GM19239 (cell line): ENCODE measurements at places on chromosomes 2 and 18.

GRCh38 chr2:11458753-11459152, 7.2 kb downstream of the E2F6 start:
- DNase-seq = no peak

DNA sequence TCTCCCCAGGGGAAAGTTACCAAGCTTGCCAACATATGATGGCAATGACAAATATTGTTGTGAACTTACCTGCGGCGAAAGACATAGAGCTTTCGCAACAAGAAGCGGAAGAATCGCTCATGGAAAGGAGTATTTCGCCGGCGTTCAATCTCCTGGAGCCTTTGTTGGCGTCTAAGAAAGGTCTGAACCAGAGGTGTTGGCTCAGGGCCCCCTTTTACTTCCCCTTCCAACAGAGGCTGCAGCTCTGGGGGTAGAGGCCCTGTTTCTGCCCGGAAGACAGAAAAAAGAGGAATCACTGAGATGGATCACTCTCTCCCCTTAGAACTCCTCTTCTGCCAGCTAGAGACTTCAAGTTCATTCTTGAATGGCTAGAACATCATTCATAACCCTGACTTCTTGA, 10.8 kb downstream of the GGCX start:
- no peak for DNase-seq

DNA sequence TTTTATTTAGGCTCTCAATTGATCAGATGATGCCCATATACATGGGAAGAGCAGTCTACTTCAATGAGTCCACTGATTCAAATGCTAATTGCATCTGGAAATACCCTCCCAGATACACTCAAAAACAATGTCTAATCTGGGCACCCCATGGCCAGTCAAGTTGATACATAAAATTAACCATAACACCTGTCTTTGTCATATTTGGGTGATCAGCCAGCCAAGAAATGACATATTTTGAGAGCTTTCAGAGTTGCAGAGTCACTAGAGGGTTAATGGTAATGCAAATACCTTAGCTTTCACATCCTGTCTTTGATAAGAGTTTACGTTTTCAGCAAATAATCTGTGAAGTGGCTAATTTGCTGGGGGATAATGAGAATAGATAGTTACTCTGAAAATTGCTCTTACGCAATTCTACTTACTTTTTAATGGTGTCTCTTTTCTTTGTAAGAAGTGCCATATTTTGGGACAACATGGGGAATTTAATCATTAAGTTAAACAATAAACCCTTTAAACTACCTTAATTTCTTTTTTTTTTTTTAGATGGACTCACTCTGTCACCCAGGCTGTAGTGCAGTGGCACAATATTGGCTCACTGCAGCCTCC, 49.1 kb downstream of the CCDC195 start:
- DNase-seq = peak; percentile 40

- no peak for DNase-seq
Measured at GRCh38 chr2:160308915-160309314, 108.8 kb upstream of the ITGB6 start.

GRCh38 chr2:219851801-219852481, 224.5 kb downstream of the SLC4A3 start:
- DNase-seq = no peak

GRCh38 chr2:17643031-17643615, 102.6 kb downstream of the VSNL1 start:
- no peak for DNase-seq

DNA sequence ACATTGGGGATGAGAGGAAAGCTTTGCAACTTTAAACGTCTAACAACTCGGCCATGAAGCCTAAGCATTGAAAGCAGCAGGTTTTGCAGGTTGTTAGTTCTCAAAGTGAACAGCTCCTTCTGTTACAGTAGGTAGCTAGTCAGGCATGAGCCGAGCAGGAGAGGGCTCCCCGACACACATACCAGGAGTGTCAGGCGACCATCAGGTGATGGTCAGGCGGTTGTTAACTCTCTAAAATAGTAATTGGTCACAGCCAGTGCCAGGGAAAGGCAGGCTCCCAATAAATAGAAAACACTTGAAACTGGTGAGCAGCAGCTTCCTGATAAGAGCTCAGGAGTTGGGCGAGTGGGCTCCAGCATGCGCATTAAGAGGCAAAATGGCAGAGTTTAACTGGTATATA, 53.5 kb upstream of the DAPL1 start:
- no peak for DNase-seq

DNA sequence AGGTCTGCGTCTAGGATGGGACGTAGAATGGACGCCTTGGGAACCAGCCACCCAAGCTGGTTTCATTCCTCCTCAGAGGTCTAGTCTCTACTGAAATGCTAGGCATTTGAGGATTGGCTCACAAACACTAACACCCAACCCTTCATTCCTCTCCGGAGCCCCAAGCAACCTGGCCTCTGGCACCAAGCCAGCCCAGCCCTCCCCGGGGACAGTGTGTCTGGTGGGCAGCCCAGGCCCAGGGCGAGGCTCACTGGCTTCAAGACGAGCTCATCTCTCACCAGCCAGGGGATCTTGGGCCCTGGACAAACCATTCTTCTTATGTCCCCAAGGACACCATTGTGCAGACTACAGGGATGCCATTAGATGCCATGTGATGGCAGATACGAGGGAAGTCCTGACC, 182.5 kb downstream of the CTIF start:
- no peak for DNase-seq

DNA sequence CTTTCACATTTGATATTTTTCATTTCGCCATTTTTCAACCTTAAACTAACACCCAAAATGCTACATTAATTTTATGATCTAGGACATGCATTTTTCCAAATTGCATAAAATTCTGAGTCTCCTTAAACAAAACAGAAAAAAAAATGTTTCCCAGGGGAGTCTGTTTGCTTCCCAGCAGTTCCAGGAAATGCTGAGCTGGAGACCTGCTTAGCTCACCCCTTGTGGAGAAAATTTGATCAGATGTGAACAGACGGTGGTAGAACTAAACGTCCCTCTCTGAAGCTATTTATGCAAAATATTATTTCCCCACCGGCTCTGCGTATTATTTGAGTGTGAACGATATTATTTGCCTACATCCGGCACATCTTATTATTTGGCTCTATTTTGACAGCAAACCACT, 74.9 kb upstream of the AGAP1 start:
- no peak for DNase-seq

- no peak for DNase-seq
Measured at GRCh38 chr2:31168291-31168690, 30.1 kb upstream of the GALNT14 start.

GRCh38 chr18:2986150-2986865, 26.6 kb downstream of the LPIN2 start:
- no peak for DNase-seq

GRCh38 chr2:26646986-26647672, 6.0 kb upstream of the CIB4 start:
- DNase-seq = no peak

DNA sequence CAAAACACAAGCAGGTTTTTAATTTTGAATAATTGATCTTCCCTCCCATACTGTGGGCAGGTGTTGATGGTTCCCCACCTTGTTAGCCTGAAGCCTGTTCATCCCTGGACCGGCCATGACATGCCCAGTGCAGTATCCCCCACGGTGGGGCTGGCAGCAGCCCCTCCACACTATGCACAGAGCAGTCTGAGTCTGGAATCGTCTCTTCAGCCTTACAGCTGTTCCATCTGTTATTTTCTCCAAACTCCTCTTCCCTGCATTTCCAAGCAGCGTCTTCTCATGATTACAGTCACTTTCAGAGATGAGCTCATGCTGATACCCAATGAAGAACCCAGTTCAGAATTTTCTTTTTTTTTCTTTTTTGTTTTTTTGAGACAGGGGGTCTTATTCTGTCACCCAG, 68.2 kb downstream of the ADI1 start:
- no peak for DNase-seq

DNA sequence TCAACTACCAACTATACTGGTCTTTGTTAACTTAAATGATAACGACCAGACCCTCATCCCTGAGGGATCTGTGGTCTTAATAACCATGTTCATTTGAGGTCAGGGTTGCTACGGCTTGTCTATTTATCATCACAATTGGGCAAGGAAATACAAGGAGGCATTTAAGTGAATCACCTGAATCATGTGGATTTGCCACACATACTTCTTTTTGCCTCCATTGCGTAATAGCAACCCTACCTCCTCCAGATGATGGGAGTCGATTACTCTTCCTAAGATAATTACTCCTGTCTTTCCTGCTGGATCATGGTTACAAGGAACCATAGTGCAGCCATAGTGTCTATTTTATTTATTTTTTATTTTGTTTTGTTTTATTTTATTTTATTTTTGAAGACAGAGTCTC, 42.2 kb downstream of the TAF4B start:
- no peak for DNase-seq

GRCh38 chr2:218327451-218328210, 29.0 kb upstream of the CATIP start:
- no peak for DNase-seq

DNA sequence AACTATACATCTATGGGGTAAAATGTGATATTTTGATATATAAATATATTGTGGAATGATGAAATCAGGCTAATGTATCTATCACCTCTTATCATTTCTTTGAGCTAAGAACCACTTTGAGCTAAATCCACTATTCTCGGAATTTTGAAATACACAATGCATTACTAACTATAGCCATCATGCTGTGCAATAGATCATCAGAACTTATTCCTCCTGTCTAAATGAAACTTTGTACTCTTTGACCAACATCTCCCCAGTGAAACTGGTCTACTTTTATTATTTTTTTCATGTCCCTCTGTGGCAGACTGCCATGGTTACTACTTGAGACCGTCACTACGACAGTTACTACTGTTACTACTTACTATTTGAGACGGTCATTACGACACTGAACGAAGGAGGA, 11.4 kb downstream of the PECR start:
- DNase-seq = no peak

GRCh38 chr2:6177811-6178210, 485.6 kb downstream of the SOX11 start:
- no peak for DNase-seq

DNA sequence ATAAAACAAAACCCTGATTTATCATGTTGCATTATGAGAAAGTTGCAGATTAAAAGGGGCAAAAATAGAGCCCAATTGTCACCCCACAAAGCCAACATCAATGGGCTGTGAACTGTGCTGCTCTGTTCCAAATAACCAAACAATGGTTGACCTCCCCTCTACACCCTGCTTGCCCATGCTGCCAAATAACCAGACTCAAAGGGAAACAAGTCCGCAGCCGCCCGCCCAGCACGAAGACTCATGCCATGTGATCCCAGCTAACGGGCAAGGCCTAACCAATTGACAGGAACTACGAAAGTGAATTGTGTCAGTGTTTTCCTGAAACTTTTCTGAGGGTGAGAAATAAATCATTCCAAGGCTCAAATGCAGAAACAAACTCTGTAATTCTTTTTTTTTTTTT, 97.9 kb upstream of the RIOK3 start:
- no peak for DNase-seq

GRCh38 chr2:238467792-238468191, 41.1 kb downstream of the ASB1 start:
- no peak for DNase-seq

DNA sequence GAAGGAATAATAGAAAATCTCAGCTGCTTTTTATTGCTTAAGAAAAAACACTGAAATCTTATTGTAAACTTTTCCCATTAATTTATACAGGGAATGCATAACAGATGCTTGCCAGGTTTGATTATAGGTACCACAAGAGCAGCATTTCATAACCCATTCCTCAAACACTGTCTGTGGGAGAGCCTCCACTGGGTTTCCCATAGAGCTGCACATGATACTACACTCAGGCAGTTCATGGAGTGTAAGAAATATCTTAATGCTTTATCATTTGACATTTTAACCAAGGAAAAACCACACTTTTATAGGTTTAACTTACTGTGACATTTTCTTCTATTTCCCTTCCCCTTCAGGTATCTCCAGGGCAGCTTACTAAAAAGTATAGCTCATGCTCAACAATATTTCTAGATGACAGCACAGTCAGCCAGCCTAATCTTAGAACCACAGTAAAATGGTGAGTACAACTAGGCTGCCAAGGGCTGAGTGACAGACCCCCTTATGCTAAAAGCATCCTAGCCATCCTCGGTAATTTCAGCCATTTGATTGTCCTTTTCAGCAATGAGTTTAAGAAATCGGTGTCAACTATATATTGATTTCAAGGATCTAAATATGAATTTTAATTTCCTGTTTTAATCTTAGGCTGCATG, 22.3 kb downstream of the CCNYL1 start:
- no peak for DNase-seq
